ENCODE measurements at places on chromosomes 4 and X.

DNA sequence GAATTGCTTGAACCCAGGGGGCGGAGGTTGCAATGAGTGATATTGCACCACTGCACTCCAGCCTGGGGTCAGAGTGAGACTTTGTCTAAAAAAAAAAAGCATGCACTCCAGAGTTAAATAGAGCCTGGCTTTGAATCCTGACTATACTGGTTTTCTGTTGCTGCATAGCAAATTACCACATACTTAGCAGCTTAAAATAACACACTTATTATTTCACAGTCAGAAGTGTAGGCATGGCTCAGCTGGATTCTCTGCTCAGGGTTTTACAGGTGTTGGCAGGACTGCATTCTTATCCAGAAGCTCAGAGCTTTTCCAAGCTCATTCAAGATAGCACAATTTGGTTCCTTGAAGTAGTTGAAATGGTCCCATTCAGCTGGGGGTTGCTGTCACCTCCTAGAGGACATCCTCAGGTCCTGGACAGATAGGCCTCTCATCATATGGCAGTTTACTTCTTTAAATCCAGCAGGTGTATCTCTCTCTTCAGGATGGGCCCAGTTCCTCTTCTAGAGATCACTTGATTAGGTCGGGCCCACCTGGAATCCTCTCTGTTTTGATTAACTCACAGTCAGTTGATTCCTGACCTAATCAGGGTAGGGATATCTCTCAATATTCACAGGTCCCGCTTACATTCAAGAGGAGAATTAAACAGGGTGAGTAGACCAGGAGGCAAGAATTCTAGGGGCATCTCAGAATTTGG lies 26.8 kb downstream of the DOCK11 start:
- no peak for DNase-seq

- DNase-seq, result no peak
Observed at GRCh38 chr4:47065051-47065481, 33.7 kb downstream of the GABRB1 start.

DNA sequence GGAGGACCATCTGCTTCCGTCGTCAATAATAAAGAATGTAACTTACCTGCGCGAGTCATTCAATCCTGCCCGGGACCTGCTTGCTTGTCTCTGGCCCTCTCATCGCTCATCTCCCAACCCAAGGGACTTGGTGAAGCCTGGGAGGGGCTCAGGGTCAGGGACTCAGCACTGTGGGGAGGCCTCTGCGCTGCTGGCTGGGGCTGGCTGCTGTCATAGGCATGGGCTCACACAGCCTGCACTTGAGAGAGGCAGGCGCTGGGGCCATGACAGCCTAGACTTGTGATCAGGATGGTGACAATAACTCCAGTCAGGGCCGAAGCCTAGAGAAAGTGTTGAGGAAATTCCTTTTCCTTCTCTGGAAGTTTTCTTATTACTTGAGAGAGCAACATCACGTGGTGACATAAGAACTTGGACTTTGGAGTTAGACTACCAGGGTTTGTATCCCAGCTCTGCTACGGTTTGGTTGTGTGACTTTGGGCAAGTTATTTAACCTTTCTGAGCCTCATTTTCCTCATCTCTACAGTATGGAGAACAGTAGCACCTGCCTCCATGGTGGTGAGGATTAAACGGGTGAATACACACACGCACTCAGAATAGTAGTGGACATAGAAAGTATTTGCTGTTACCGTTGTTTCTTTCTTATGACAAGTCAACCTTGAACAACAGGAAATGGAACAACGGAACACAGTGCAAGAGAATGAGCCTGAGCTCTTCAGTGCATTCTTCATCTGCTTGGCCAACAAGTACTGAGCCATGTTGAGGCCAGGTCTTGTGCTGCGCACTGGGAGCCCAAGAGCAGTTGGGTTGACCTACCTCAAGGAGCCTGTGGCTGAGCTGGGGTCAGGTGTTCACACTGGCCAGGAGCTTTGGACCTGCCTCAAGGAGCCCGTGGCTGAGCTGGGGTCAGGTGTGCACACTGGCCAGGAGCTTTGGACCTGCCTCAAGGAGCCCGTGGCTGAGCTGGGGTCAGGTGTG lies 60.5 kb downstream of the TBC1D14 start:
- no peak for DNase-seq

- DNase-seq, result no peak
Observed at GRCh38 chr4:92231511-92231910, 72.3 kb upstream of the GRID2 start.

GRCh38 chr4:163673848-163674697 lies 179.6 kb downstream of the TMA16 start:
- no peak for DNase-seq

GRCh38 chrX:149473092-149473491 lies 32.0 kb downstream of the IDS start:
- no peak for DNase-seq

GRCh38 chrX:34632384-34632783 lies 24.7 kb downstream of the TMEM47 start:
- no peak for DNase-seq

DNA sequence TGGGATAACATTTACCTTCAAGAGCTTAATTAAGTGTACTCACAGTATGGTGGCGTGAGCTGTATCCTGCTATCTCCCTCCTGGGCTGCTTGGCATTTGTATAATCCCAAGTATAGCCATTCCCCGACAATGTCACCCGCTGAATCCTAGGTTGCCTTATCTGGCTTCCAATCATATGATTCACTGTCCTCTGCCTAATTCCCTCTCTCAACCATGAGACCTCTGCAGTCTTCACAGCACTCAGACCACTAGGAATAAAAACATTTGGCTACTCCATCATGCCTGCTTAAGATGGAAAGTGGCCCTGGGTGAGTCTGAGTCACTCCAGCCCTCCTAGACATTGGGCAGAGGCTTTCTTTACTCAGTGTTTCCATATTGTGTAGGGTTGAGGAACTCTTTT lies 28.9 kb upstream of the WDFY3 start:
- DNase-seq, result no peak

GRCh38 chr4:95267081-95267480 lies 281.7 kb downstream of the UNC5C start:
- no peak for DNase-seq

DNA sequence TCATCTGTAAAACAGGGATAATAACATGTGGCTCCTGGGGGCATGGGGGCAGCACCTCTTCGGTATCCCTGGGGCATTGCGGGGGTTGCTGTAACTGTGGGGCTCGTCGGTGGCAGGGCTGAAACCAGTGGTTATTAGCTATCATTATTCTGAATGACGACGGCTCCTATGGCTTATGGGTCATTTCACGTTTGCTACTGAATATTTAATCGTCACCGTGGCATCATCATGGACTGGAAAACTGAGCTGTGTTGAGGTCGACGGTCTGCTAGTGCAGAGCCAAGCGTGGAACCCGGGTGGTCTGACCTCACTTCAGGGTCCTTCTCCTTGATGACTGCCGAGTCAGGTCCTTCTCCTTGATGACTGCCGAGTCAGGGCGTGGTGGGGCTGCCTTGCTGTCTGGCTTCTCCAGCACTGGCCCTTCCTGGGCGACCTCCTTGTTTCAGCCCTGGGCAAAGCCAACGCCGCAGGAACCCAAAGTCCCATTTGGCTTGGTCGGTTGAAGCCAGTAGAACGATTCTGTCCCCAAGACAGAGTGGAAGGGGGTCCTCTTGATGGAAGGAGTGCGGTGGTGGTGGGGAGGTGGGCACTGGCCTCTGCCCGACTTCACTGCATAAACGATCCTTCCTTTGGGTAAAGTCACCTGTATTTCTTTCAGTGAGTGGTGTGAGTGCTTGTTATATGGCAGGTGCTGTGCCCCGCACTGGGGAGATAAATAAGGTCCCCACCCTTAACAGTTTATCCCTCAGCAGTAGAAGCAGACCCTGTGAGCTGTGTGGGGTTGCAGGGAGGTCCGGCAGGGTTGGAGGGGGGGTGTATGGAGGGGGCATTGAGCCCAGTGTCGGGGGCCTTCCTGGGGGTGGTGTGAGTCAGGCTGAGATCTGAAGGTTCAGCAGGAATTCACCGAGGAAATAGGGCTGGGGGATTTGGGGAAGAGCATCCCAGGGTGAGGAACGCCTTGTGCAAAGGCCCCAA lies 40.8 kb downstream of the PSAPL1 start:
- DNase-seq, result no peak

GRCh38 chrX:131789664-131790063 lies 233.4 kb upstream of the STK26 start:
- no peak for DNase-seq

GRCh38 chrX:5829469-5829868 lies 399.2 kb downstream of the NLGN4X start:
- no peak for DNase-seq

DNA sequence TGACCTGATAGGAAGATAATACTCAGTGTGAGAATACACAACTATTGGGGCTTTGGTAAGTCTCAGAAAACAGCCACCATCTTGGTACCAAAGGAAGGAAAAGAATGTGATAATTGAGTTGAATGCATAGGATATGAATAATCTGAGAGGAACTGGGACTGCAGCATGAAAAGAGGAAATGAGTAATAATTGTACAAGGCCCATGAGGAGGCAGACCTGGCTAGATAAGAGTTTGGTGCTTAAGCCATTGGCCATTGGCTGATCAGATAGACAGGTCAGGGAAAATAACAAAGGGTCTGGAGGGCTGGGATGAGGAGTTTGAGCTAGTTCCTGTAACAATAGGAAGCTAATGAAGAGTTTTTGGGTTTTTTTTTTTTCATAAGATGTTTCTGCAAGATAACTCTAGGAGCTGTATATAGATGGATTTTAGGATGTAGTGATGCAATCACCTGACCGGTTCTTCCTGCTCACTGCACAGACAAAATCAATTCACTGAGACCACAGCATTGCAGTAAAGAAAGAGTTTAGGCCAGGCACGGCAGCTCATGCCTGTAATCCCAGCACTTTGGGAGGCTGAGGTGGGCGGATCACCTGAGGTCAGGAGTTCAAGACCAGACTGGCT lies 5.3 kb upstream of the TRMT2B start:
- no peak for DNase-seq

DNA sequence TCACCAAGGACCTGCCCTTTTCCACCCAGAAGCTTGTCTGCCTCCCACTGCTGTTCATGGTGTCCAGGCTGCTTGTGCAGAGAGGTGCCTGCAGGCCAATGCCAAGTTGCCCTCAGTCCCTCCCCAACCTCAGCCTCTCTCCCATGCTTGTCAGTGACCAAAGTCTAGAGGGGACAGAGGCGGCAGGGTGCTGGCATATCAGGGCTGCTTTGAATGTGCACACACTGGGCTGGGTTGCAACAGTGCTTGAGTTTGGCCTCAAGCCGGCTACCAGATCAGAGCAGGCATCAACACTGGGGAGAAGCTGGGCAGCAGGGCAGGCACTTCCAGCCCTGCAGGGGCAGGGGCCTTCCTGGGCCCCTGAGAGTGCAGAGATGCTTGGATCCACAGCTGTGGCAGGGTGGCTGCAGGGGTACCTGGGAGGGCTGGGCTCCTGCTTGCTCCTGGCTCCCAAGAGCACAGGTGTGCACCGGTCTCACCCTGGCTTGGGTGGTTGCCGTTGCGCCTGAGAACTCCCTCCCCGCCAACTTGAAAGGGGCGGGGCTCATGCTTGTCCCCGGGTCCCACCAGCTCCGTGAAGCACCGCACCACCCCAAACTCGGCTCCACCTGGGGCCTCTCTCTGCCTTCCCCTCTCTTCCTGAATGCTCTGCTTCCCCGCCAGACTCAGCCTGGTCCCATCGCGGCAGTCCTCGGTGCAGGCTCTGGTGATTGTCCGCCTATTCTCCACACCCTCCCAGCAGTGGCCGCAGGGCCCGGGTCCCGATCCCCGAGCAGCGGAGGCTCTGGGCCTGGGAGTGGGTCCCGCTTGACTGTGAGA lies 1681.9 kb upstream of the ADGRL3 start:
- DNase-seq, result no peak

GRCh38 chr4:151459375-151459774 lies 50.4 kb downstream of the FHIP1A start:
- DNase-seq, result no peak

- no peak for DNase-seq
Observed at GRCh38 chrX:7889680-7890079, 37.5 kb downstream of the PNPLA4 start.

DNA sequence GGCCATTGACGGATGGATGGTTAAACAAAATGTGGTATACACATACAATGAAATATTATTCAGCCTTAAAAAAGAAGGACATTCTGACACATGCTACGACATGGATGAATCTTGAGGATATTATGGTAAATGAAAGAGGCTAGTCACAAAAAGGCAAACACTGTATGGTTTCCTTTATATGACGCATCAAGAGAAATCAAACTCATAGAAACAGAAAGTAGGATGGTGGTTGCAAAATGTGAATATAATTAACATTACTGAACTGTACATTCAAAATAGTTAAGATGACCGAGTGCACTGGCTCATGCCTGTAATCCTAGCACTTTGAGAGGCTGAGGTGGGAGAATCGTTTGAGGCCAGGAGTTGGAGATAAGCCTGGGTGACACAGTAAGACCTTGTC lies 9.5 kb upstream of the CASK start:
- DNase-seq, result no peak

- no peak for DNase-seq
Observed at GRCh38 chrX:84046403-84046984, 141.5 kb downstream of the RPS6KA6 start.
